ENCODE measurements at places on chromosomes 6 and 20.
A peak's percentile ranks its signal among the peaks of the same experiment; 100 is the strongest.

GRCh38 chr20:11980263-11980662, 62.6 kb downstream of the BTBD3 start:
- DNase-seq, result no peak

DNA sequence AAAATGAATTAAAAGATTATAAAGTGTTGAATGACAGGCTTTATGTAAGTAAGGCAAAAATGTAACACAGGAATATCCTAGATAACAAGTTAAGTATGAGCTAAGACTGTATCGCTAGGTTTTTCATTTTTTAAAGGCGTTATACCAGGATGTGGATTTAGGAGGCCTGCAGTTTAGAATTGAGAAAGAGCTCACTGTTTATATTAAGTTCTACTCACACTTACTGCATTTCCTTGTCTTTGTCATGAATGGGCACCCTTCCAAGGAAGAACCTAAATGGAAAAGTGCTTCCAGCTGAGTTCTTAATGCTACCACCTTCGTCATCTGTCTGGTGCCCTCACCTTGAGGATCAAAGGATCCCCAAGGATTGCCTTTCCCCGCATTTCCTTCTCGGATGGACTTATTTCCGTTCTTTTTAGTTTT, 148.7 kb downstream of the SOX4 start:
- DNase-seq, result peak; percentile 14

DNA sequence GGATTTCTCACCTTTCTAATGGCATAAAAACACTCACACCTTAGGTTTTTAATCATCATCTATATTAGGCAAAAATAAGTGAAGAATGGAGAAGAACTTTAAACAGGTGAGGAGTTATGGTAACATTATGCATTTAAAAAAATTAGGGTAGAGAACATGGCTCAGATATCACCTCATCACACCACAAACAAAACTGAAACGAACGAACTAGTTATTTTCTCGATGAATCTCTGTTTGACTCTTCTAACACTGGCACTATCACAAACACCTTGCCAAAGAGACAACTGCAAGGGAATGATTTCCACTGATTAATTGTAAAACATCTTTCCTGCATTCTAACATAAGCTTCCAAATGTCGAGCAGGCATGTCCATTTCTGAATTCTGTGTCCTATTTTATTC, 286.1 kb upstream of the GJE1 start:
- DNase-seq, result no peak

GRCh38 chr20:51460569-51461265, 81.8 kb downstream of the NFATC2 start:
- no peak for DNase-seq

All from NCI-H1105 treated with DMSO at 0.1 percent for 48 hours (cell line).